ENCODE measurements at places on chromosomes 2 and 18.

- DNase-seq: no peak
These were observed 47.4 kb upstream of the POLE4 start for GRCh38 chr2:74911061-74911460.

- no peak for DNase-seq
These were observed 879 bp upstream of the EPAS1 start for GRCh38 chr2:46296216-46296839.

GRCh38 chr2:100291152-100291970 is 30.9 kb downstream of the LONRF2 start:
- DNase-seq: peak; percentile 87

DNA sequence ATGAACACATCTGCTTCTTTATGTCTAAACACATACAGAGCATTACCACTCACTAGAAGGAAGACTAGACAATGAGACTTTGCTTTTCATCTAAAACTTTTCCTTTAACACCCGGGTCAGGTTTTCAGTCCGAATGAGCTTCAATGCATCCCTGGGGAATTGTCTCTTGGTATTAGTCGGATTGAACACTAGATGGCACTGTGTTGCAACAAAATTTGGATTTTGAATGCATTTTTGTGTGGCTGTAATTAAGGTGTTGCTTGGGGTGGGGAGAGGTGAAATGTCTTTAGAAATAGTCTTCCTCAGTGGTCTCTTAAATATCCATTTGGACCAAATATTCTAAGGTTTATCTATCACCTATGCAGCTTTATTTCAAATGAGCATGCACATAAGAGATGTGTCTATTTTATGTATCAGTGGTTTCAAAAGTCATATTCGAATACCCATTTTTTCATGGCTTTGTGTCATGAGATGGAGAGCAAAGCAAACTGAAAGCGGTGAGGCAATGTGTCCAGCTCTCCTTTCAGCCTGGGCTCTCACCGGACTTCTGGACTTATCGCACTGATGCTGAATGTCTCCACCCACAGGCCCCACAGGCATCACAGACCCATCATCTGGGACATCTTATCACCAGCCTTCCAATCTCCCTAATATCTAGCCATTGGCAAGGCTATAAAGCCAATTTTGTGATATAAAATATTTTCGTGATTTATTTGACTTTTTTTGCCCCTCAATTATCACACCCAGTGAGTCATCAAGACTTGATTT is 510.3 kb downstream of the RNF144A start:
- peak; percentile 43 for DNase-seq

- DNase-seq: no peak
These were observed 36.5 kb upstream of the STAT4 start for GRCh38 chr2:191187105-191187829.

DNA sequence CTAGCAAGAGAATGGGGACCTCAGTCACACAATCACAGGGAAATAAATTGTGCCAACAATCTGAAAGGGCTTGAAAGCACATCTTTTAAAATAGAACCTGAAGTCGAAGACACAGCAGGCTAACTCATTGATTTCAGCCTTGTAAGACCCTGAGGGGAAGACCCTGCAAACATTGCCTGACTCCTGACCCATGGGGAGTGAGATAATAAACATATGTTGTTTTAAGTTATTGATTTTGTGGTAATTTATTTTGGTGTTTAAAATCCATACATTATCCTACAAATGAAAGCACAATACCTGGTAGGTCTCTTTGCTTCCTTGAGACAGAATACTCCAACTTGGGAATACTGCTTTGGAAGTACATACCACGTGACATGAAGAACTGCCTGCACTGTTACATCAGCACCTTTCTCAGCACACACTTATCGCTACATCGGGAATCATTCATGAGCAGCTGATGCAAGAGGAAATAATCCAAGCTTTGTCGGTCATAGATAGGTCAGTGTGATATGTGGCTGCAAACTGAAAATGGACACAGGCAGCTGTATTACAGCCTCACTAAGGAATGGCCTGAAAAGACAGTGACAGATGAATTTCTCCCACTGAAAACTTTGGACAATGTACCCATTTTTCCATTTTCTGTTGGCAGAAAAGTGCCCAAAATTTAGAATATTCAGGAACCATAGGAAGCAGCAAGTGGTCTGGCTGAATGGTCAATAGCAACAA is 494.5 kb upstream of the MAP2 start:
- no peak for DNase-seq

- no peak for DNase-seq
These were observed 30.7 kb downstream of the LYPD6B start for GRCh38 chr2:149068996-149069888.

- DNase-seq: no peak
These were observed 443.2 kb upstream of the SPHKAP start for GRCh38 chr2:228624733-228625132.

DNA sequence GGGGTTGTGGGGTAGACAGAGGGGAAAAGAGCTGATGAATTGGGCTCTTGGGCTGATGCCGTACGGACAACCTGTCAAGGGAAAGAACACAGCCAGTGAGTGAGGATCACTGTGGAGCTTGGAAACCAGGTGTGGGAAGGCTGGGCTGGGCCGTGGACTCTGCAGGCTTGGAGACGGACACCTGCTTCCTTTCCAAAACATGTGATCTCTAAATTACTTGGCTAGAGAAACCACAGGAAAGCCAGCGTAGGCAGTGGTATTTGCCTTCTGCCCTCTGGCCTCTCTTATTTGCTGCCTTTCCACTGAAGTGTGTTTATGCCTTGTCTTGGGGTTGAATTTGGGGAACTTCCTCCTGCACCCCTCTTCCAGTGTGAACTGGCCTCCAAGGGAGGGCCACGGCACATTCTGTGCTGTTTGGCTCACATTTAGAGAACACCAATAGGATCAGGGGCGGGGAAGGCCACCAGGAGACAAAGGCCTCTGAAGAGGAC is 267.7 kb downstream of the PRKCE start:
- peak; percentile 50 for DNase-seq

DNA sequence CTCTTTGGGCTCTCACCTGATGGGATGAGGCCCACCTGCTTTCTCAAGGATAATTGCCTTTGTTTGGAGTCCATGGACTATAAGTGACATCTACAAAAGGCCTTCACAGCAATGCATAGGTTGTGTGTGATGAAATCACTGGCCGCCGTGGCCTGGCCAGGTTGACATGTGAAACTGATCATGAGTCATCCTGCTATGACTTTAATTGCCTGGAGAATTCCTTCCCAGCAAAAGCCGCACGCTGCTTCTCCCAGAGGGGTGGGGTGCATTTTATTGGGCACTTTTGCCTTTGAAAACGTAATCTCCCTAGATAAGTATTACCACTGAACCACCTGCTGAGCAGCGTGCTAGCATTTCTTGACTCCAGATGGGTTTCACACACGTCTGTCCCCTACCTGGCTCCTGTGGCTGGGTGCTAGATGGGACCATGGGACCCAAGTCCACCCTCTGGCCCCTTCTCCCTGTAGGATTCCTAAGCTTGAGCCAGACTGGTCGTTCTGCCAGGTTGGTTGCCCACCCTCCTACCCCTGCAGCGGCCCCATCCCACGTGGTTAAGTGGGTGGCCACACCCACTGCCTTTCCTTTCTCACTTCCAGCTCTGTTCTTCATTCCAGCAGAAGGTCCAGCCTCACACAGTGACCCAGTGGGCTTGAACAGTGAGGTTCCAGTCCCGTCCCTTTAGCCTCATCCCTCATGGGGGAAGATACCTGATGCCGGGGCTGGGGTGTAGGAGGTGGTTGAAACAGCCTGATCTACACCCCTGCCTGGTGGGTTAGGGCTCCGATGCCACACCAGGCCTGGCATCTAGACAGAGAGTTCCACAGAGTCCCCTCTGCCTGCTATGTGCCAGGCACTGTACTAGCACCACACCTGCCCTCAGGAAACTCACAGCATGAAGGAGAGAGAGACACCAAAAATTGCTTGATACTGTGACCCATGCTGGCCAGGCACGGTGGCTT is 89.6 kb downstream of the GBX2 start:
- DNase-seq: peak; percentile 98

All from large intestine (tissue), 12 donors.